ENCODE measurements at places on chromosomes 11 and 22. TPM values are rescaled to one million over a fixed set of nuclear protein-coding genes. Genes with fewer than 3 reads are reported as not detected.

Gene CD248
- polyA plus RNA-seq, result 0.04 TPM

Gene AQP11
- polyA plus RNA-seq, result 0.13 TPM

Gene HTR3A
- not detected for polyA plus RNA-seq

Gene MYBPC3
- polyA plus RNA-seq, result not detected

- no peak for DNase-seq
These were observed 2.4 kb downstream of the CSDC2 start for GRCh38 chr22:41563051-41563711.

DNA sequence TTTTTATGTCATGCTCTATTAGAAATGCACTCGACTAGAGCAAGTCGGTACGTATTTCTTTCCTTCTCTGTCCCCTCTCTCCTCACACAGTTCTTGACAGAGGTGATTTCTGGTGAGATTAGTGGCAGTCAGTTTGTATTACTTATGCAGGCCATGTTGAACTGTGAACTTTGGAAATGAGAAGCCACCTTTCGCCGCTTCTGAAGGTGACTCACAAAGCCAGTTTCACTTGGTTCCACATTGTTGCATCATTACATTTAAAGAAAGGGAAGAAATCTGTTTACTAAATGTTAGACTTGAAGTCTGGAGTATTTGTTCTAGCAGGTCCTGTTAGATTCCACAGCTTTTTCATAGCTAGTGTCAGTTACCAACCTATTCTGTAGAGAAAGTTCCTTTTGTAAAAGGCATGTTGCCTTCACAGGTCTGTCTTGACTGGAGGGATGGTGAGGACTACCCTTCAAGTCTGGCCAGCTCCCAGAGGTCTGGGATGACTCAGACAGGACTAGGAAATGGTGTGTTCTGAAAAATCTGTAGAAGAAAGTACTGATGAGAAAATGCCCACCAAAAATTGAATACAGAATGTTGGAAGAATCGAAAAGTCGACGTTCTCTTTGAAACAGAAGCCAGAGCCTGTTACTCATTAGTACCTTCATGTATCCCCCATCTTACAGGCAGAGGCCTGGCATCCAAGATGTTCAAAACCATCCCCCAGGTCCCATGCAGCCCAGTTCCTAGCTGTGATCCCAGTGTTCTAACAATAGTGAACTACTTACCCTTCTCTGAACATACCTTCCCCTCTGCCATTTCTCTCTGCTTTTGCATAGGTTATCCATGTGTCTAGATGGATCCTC lies 181.4 kb downstream of the DBX1 start:
- DNase-seq, result peak; percentile 94

DNA sequence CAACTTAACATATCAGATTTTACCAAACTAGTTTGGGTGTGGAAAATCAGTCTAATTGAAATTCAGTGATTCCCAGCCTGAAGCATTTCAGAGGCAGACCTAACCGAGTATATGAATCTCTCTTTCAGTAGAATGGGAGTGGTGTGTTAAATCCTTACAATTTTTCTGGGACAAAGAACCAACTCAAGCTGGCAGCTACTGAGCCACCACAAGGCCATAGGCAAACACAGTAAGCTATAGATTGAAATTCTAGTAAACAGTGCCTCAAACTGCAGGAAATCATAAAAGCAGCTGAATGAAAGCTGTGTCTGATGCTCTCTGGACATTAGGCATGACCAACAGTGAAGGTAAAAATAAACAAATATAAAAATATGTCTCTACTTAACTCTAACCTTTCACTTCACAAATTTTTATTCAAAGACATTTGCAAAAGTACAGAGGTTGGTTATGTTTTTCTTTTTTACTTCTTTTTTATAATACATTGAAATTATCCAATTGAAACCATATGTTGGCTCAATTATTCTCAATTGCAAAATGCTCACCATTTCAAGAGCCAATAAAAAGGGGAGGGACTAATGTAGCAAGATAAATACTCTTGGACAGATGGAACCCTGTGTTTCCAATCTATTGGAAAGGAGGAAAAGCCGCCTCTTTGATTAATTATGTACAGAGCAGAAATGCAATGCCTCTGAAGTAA lies 35.8 kb upstream of the FIBIN start:
- no peak for DNase-seq

- DNase-seq, result no peak
These were observed 313.5 kb downstream of the MIAT start for GRCh38 chr22:26970809-26971394.

DNA sequence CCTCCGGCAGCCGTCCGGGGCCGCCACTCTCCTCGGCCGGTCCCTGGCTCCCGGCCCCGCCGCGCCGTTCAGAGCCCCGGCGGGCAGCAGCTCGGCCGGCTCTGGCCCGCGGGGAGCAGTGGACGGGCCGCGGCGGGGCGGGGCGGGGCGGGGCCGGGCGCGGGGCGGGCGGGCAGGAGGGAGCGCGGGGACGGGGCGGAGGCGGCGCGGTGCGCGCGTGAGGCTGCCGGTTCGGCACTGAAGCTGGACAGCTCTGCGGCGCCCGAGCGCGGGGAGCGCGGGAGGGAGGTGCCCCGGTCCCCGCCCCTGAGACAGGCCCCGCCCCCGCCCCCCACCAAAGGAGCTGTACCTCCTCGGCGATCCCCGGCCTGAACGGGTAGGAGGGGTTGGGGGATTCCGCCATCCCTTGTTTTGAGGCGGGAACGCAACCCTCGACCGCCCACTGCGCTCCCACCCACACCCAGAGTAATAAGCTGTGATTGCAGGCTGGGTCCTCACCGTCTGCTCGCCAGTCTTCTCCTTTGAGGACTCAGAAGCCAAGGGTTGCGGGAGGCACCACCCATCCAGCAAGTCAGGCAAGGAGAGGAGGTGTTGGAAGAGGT lies at the start of gene DRD2:
TSS of gene DRD2 (minus strand) at position 239 of the 602 bp plus-strand sequence. CDS start 50,747 bp downstream, outside the sequence.
- DNase-seq, result no peak

DNA sequence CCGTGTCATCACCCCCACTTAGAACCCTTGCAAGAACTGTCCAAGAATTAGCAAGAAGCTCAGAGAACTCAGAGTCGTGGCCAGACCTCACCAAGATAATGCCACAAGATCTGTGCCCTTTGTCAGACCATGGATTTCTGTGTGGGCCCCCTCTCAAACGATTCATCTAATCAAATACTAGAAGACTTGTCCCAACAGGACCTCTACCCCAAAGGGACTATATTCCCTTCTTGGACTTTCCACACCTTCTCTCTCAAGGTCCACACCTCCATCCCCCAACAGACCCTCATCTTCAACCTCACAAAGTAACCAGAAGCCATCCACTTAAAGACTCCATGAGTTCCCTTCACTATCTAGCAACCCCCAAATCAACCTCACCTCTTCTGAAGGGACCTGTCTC lies 2.8 kb downstream of the POLR3H start:
- no peak for DNase-seq

DNA sequence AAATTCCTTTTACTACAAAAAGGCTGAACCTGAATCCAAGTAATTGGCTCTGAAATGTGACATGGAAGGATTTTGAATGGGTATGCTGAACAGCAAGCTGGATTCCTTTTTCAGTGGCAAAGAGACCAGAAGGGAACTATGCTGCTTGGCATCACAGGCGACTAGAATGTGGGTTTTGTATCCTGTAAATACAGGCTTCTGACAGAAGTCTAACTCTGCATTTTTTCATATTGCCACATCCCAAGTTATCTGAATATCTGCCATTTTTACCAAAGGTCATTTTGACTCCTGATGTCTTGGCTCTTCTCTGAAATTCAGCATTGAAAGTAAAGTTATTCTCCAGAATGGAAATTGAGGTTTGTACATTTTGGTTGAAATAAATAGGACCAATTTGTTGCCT lies 145.7 kb downstream of the ARHGAP42 start:
- no peak for DNase-seq

DNA sequence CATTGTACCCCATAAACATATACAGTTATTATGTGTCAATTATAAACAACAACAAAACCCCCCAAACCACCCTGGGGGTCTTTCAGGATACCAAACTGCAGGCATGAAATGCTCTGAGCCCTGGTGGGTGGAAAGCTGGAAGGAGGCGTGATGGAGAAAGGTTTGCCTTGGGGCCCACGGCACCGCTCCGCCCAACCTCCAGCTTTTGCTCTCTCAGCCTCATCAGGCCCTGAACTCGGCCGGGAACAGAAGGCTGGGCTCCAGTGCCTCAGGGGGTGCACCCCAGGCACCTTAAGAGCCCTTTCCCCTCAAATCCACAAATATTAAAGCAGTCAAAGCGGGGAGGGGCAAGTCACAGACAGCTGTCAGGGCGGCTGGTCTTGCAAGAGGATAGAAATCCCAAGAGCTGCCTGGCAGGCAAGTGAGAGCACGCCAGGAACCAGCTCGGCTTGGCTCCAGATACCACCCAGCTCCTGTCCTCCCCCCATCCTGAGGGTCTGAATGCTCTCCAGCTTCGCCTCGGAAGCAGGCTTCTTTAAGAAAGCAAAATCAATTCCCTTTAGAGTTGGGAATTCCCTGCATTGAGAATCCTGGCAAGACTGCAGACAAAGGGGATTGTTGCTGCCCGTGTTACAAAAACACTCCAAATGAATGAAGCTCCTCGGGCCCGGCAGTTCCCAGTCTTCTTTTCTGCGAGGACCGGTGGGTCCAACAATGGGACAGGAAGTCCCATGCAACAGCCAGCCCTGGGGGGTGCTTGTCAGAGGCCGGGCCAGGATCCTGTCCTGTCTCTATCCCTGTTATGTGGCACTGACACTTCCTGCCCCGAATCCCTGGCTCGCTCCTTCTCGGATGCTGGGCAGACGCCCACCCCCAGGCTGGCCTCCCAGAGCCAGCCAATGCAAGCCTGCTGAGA lies 80.8 kb downstream of the NAT10 start:
- DNase-seq, result peak; percentile 25

- no peak for DNase-seq
These were observed 265.7 kb downstream of the JRKL start for GRCh38 chr11:96655474-96655873.

- DNase-seq, result peak; percentile 12
These were observed 2193.4 kb upstream of the RAG2 start for GRCh38 chr11:38791346-38791961.

DNA sequence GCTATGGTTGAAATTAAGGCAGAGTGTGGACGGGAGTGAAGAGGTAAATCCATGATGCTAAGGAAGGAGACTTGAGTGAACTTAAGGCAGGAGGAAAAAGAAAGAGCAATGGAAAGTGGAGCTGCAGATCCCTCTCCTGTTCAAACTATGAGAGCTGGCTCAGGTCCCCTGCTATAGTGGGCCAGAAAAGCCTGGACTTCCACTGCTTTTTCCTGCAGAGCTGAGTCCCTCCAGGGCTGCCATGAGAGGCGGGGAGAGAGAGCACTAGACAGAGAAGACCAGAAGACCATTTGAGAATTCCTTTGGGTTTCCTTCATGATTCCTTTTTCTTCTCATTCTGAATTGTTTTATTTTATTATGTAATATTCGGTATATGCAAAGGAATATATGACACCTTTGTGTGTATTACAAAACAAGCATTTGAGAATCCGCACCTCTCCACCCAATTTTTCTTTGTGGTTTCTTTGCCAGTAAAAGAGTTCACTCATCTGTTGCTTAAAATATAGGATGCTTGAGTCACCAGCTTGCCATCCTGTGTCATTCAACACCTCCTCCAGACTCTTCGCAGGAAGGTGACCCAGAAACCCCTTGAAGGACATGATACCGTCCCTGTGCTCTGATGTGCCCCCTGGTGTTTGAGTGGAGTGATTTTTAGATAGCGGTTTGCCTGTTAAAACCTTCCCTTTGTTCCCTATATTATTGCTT lies 24.4 kb downstream of the SREBF2 start:
- peak; percentile 72 for DNase-seq

DNA sequence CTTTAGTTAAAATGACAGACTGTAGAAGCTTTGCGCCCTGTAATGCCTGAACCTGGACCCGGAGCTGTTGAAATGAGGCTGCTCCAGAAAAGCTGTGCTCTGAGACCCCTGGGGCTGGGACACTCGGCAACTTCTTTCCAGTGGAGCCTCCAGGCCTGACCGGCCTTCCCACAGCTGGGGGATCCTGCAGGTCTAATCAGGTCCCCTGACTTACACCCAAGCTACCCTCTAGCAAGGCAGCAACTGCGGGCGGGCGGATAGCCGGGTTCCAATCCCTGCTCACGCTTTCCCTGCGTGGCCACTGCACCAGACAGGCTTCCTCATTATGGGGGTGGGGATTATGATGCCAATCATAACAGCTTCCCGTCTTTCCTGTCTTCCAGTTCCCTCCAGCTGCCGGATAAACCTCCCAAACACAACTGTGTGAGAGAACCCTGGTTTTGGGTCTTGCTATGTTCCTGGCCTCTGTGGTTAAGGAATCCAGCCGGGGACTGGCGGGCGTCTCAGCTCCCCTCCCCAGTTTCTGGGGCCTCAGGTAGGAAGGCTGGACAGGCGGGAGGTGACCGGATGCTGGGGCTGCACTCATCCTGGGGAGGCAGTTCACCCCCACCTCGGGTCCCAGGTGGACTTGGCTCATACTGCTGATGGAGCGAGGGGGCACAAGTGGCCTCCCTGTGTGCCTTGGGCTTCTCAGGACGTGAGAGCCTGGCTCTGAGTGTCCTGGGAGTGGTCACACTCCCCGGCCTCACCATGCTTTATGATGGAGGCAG lies 38.6 kb downstream of the PARVG start:
- no peak for DNase-seq

GRCh38 chr11:14422052-14422813 lies 63.2 kb upstream of the RRAS2 start:
- peak; percentile 98 for DNase-seq

DNA sequence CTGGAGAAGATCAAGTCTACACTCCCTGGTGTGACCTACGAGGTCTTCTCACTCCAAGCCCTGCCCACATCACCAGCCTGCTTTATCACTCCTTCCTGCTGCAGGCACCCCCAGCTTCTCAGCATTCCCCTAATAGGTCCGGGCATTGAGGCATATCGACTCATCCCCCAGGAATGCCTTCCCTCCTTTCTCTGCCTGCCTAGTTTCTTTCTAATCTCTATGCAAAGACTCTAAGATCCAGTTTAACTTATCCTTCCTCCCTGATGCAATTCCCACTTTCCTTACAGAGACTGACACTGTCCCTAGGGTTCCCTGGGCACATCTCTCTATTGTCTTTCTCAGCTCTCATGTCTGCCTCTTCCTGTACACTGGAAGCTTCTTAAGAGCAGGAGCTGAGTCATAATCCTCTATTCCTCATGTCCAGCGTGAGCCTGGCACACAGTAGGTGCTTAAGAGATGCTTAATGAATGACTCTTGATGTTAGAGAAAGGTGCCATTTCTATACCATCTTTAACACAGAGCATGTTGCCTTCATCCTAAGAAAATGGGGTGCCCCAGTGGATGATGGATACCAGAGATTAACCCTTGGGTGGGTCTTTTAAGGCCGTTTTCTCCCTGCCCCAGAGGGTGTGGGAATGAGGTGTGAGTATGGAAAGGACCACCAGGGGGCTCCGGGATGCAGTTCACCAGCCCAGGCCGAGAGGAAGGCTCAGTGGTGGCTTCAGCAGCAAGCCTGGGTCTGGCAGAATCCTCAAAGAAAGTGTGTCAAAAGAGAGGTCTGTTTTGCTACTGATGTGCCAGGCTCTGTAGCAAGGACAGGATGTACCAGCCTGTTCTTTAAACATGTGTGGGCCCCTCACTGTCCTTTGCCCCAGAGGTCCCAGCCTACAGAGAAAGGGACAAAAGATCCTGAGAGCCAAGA lies 34.7 kb downstream of the PARVA start:
- peak; percentile 82 for DNase-seq

Data from foreskin keratinocyte (primary cell).